Stimulated activated CD4-positive, alpha-beta T cell treated with anti-CD3 and anti-CD28 coated beads, Interleukin-1b, Interleukin-23, amount 100 ng/mL, for 1 hour (primary cell): ENCODE measurements at places on chromosomes 11 and 22.

DNA sequence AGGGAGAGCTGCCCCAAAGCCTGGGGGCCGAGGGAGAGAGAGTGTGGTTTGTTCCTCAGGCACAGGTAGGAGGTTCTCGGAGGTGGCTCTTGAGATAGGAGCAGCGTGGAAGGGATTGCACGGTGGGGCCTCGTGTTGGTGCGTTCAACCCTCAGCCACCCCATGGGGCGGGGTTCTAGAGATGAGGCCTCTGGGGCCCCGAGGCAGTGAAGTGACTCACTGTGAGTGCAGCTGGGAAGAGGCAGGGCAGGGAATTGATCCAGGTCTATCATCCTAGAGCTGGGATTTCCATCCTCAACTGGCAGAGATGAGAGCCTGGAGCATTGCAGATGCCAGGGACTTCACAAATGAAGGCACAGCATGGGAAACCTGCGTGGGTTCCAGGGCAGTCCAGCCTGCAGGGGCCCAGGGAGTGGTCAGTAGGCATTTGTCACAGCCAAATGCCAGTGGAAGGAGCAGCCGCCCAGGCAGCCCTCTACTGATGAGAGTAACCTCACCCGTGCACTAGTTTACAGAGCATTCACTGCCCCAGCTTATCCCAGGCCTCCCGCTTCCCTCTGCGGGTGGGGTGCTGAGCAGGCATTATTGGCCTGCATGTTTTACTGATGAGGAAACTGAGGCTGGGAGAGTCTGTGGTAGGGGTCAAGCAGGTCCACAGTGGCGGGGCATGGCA lies 5.1 kb upstream of the SMARCB1 start:
- DNase-seq: no peak

DNA sequence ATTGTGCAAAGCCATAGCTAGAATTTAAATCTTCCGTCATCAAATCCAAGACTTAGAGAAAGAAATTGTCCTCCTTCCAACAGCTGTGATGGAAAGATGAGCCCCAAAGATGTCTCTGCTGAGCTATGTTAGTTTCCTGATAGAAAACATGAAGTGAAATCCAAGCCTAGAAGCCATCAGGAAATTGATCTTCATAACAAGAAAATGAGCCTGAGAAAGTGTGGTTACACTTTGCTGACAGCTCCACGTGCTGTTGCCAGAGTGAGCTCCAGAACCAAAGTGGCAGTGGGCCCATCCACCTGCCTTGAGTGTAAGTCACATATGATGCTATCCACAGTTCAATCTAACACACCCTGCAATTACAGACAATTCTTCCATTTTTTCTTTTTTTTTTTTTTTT lies 58.0 kb upstream of the UBASH3B start:
- no peak for DNase-seq

DNA sequence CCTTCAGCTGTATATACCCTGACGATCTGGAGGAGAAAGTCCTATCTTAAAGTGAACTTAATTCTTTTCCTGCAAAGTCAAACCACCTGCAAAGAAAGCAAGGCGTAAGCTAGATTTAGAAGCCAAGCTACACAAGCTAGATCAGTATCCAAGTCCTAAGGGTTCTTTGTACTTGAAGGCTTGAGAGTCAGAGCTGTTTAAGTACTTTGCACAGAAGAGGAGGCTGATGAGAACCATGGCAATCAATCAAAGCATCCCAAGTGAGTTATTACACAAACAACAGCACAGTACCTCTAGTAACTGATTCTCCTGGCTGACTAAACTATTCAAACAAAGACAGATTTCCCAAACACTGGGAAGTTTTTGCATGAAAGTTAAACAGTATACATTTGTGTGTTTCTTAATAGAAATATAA lies 1.9 kb downstream of the CDON start:
- DNase-seq: no peak

GRCh38 chr11:67301951-67302516 lies 1.3 kb upstream of the SSH3 start:
- no peak for DNase-seq

GRCh38 chr22:44702479-44703198 lies 635 bp downstream of the PRR5 start:
- DNase-seq: no peak

- DNase-seq: no peak
Observed at GRCh38 chr11:130190371-130190881, 30.8 kb downstream of the ST14 start.

DNA sequence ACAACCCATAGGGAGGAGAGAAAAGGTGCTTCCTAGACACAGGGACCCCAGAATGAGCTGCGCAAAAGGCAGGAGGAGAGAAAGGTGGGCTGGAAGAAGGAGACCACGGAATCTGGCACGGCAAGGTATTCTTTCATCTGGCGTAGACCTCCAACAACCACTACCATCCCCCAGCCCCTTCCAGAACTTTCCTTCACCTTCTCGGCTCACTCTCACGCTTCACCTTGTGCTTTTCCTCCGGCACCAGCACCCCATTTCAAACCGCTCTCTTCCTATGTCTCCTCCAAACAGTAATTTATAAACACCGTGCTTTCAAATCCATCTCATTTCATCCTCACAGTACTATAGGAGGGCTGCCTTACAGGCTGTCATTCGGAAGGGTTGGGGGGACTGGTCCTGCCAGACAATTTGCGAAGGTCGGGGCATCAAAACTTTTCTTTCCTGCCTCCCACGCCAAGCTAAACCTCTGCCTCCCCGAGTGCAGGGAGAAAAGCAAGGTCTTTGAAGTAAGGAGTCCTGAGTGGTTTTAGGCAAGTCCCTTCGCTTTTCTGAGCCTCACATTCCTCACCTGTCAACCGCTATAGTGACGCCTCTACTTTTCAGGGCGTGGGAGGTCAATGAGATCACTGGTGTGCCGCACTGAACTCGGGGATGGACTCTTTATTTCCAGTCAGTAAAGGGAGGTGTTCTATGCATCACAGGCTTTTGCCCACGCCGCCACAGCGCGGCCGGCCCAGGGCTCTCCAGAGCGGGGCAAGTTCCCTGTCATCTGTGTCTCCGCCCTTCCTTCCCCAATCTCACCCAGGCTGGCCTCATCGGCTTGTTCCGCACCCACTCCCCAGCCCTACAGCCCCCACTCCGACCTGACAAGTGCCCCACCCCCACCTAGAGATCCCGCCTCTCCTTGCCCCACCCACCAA lies 800 bp downstream of the KCTD21 start:
- DNase-seq: peak; percentile 37

GRCh38 chr11:67079065-67079705 lies 22.5 kb downstream of the RHOD start:
- DNase-seq: no peak

- DNase-seq: no peak
Observed at GRCh38 chr11:7551571-7551970, 37.8 kb downstream of the PPFIBP2 start.

DNA sequence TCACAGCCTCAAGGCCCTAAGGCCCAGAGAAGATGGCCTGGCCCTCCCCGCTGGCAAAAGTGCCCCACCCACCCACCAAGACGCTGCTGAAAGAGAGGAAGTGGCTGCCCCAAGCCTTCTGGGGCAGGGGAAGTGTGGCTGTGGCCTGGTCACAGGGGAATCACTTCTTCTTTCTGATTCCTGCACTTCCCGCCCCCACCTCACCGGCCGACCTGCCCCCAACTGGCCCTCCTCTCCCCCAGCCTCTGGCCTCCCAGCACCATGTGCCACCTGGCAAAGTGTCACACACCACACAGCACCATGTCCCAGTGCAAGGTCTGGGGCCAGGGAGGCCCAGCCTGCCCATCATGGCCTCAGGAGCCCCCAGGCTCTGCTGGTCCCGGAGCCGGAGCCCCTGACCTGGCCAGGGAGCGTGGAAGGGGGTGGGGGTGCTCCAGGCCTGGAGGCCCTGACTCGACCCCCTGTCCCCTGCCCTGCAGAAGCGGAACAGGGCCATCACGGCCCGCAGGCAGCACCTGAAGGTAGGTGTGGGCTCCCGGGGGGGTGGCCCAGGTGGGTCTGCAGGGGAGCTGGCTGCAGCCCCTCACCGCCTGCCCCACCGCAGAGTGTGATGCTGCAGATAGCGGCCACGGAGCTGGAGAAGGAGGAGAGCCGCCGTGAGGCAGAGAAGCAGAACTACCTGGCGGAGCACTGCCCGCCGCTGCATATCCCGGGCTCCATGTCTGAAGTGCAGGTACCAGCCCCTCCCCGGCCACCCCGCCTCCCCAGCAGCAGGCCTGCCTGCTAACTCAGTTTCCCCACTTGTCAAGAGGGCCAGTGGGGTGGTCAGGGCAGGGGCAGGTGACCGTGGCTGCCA lies 1.4 kb downstream of the TNNI2 start:
- DNase-seq: no peak
